NCI-H2081 treated with DMSO at 0.1 percent for 48 hours (cell line): ENCODE measurements at places on chromosomes 3 and 15.

- no peak for DNase-seq
Observed at GRCh38 chr3:74862476-74862875, 248.0 kb upstream of the CNTN3 start.

DNA sequence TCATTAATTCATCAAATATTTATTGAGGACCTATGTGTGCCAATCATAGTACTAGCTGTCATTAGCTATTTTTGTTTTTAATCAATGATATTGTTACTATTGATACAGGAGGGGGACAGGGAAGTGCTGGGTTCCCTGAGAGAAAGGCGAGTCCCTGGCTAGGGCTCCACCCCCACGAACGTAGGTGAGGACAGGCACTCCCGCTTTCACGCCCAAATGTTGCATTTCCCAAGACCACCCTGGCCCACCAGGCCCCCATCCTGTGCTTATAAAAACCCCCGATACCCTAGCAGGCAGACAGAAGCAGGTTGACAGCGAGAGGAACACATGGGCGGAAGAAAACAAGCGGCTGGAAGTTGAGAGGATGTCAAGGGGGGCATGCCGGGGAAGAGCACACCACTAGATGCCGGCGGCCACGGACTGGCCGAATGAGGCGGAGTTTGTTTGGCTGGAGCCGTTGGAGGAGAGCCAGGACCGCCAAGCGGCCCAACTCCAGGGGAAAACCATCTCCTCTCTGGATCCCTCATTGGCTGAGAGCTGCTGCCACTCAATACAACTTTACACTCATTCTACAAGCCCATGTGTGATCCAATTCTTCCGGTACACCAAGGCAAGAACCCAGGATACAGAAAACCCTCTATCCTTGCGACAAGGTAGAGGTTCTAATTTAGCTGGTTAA, 798.7 kb upstream of the SEMA6D start:
- no peak for DNase-seq

DNA sequence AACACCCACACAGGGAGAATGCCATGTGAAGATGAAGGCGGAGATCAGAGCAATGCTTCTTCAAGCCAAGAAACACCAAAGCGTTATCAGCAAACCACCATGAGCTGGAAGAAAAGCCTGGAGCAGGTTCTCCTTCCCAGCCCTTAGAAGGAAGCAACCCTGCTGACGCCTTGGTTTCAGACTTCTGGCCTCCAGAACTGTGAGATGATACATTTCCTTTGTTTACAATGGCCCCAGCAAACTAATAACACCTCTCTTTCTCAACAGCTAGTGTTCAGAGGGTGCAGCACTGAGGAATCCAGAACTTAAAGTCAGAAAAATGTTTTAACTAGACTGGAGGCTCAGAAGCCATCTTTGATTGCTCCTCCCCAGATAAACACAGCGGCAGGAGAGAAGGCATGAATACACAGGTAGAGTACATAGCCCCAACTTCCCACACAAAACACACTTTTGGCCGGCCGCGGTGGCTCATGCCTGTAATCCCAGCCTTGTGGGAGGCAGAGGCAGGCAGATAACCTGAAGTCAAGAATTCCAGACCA, 132.4 kb upstream of the LPP start:
- DNase-seq, result no peak

DNA sequence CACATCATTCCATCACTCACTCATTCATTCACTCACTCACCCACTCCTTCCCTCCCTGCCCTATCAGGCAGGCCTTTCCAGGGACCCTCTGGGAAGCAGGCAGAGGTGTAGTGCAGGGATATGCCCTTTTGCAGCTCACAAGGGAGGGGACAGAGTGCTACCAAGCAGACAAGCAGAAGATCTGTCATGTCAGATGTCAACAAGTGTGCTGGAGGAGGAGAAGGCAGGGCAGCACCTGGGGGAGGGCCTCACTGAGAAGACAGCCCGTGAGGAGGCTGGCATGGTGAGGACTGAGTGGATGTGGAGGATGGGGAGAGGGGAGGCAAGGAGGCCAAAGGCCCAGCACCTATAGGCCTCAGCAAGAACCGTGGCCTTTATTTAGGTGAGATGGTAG, 15.3 kb downstream of the ABTB1 start:
- no peak for DNase-seq

- DNase-seq, result no peak
Observed at GRCh38 chr3:17120115-17120514, 235.4 kb downstream of the PLCL2 start.

- DNase-seq, result no peak
Observed at GRCh38 chr3:90031121-90031520, 923.7 kb downstream of the EPHA3 start.
